Stromal cell of bone marrow (primary cell): ENCODE measurements at places on chromosomes 12 and 14.

DNA sequence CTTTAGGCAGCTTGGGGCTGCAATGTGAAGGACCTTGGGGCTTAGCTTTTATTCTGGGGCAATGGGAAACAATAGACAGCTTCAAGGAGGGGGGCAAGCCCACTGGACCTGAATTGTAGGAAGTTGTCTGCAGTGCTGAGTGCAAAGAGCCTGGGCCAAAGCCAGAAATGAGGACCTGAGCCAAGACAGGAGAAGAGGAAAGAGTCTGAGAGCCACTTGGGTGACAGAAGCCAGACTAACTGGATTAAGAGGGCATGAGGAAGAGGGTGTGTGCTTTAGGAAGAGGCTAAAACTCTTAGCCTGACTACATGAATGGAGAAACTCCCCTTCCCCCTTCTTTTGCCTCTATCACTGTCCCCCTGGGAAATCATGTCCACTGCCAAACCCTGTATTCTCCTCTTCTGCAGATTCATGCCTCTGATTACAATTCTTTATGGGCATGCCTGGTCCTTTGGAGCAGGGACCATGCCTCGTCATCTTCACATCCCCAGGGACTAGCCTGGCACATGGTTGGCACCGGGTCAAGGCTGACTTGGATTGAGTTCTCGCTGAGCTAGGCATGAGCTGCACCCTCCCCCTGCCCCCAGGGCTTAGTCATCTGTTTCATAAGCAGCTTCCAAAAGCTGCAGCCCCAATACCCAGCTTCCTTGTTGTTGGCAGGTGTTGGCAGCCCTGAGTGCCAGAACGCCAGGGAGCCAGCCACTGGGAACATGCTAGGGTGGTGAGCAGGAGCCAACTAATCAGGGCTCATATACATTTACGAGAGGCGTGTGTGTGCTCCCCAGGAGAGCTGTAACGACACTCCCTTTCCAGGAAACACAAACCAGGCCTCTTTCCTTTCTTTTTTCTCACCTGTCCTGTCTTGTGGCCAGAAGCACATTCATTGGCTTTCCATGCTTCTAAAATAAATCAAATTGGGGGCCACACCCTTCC is 27.7 kb upstream of the JDP2 start:
- peak; percentile 65 for DNase-seq

GRCh38 chr14:76109087-76109880 is 42.4 kb upstream of the GPATCH2L start:
- DNase-seq: no peak

- DNase-seq: no peak
Measured at GRCh38 chr14:84017495-84017894, 1512.4 kb upstream of the FLRT2 start.

- no peak for DNase-seq
Measured at GRCh38 chr14:104852280-104852663, 12.8 kb upstream of the CEP170B start.

GRCh38 chr14:74655599-74656395 is 43.8 kb upstream of the LTBP2 start:
- DNase-seq: no peak

DNA sequence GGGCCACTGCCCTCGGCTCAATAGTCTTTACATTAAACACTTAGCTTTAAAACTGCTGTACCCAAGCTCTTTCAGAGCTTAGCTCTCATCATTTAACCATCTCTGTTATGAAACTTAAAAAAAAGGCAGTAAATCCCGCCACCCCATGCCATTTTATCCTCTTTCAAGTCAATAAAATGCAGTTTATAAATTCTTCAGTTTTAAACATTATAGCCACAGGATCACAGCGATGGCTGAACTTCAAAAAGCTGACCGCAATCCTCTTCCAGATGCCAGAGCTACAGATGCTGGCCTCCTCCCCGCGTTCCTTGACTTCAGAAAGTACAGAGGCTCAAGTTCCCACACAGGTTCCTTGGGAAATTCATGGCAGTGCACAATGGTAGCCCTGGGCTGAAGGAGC is 4.2 kb downstream of the OR10G3 start:
- no peak for DNase-seq

- DNase-seq: no peak
Measured at GRCh38 chr12:30953257-30953656, 26.7 kb downstream of the TSPAN11 start.

DNA sequence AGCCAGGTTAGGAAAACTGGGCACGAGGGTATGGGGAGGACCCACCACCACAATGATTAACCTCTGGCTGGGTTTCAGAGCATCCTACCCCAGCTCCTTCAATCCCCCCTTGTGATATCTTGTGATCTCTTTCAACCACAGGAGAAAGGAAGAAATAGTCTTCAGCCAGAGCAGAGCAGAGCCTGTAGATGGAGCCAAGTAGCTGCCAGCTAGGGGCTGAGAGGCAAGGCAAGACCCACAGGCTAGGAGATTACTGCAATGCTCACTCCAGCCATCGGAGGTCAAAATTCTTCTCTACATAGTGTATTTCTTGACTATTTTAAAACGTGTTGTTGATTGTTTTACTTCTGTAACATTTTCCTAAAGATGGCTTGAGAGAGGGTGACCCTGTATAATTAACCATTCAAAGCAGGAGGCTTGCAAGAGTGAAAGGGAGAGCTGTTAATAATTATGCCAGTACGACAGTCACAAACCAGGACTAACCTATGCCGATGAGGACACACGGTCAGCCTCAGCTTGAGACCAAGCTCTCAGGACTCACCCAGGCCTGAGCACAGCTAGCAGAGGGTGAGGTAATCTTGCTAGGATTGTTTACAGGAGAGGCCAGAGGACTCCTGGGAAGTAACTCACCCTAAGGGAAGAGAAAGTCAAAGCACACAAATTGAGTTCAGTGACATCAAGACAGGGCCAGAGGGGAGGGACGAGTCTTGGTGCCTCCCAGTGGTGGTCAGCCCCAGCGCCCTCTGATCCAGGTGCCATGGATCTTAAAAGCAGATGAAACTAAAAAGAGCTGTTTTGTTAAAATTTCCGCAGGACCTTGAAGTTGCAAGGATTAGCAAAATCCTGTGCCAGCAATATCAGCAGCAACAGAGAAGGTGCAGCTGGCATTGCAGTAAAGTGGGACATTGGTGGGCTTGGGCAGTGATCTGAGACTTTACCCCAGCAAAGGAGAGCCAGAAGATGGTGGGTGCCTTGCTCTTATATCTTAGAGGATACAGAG is 29.8 kb upstream of the CDKN3 start:
- DNase-seq: peak; percentile 66

DNA sequence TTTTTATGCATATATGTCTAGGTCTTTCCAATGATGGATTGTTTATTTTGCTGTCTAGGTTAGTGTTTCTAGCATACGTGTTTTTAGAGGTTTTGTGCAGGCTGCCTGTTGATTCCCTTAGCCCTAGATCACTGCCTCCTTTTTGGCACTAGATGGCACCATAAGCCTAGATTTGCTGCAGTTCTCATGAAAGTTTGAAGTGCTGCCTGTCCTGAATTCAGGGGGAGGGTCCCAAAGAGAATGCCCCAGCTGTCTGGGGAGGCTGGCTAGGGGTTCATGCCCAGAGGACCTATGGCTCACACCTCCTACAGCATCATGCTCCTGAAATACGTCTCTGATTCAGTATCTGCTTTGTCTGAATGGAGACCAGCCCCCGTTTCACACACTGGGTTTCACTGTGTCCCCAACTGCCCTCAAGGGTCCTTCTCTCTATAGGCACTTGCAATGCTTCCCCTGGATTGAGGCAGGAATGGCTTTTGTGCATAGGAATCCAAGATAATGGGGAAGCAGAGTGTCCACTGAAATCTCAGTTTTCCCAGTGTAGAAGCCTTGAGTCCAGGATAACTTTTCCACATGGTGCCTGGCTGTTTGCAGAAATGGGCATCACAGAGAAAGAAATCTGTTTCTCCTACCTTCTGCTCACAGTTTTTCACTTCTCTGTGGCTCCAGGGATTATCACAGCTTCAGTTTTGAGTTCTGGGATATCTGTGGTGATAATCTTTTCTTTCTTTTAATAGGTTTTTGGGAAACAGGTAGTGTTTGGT is 14.2 kb upstream of the TXNRD1 start:
- no peak for DNase-seq

DNA sequence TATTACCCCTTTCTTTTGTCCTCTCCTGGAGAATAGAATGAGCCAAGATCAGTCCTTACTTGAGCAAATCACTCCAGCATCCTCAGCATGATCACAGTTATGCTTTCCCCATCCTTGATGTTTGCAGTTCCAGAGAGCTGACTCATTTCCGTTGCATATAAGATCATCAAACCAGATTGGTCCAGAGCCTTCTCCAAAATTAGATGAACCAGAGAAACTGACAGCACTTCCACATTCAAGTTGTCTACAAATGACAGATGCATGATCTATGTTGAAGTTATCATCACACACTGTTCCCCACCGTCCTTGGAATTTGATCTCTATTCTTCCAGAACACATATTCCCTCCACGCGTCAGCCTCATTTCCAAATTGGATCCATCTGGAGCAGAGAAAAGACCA is 4.8 kb downstream of the CD163 start:
- DNase-seq: peak; percentile 58

DNA sequence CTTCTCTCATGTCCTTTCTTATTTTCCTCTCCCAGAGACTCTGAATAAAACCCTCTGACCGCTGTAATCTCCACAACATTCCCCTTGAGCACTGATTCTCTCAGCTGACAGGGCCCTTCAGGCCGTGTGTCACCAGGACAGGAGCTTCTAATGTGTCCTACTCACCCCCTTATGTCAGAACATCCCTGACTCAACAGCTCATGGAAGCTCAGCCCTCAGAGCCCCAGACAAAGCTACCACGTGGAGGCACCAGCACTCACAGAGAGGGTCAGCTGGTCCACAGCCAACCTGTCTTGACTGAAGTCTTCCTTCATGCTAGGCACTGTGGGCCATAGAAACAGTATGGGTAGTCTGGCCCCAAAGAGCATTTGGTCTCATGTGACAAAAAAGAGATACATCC is 49.8 kb downstream of the SMUG1 start:
- DNase-seq: no peak

- DNase-seq: no peak
Measured at GRCh38 chr12:113846883-113847755, 119.0 kb downstream of the RBM19 start.

- DNase-seq: no peak
Measured at GRCh38 chr12:121227294-121227693, 17.4 kb downstream of the P2RX4 start.

DNA sequence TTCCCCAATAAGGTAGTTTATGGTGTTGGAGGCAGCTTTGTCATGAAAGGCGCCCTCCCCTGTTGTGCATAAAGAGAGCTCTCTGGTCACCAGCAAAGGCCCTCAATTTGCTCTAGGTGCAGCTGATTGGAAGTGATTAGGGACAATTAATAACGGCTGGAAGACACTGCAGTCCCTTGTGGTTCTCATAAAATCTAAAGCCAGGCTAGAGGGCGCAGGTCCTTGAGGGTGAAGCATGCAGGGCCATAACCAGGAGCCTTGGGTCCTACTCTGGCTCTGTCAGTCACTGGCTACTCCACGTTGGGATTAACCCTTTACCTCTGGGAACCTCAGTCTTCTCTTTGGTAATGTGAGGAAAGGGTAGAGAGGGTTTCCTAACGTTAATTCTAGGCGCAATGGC is 1.9 kb downstream of the DAAM1 start:
- no peak for DNase-seq

- DNase-seq: peak; percentile 70
Measured at GRCh38 chr12:93197067-93197593, 180.6 kb upstream of the NUDT4 start.
